ENCODE measurements at places on chromosomes 16 and 17.

- no peak for DNase-seq
Measured at GRCh38 chr16:19366391-19366790, 51.3 kb upstream of the TMC5 start.

GRCh38 chr16:55569025-55569424 lies 2.5 kb downstream of the CAPNS2 start:
- DNase-seq: no peak

DNA sequence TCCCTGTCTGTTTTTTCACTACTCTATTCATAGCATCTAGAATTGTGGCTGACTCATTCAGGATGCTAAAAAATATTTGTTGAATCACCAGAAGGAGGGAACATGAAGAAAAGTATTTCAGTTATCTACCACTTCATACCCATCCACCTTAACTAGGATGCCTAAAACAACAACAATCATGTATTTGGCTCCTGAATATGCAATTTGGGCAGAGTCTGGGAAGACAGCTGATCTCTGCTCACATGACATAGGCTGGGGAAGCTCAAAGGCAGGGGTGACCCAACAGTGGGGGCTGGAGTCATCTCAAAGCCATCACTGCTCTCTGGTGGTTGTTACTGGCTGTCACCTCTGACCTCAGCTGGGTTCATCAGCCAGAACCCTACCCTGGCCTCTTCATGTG lies 80.1 kb upstream of the RPL38 start:
- DNase-seq: no peak

GRCh38 chr17:42704490-42704836 lies 22.1 kb downstream of the CNTNAP1 start:
- DNase-seq: no peak

GRCh38 chr17:70375813-70376770 lies 206.8 kb downstream of the KCNJ2 start:
- no peak for DNase-seq

DNA sequence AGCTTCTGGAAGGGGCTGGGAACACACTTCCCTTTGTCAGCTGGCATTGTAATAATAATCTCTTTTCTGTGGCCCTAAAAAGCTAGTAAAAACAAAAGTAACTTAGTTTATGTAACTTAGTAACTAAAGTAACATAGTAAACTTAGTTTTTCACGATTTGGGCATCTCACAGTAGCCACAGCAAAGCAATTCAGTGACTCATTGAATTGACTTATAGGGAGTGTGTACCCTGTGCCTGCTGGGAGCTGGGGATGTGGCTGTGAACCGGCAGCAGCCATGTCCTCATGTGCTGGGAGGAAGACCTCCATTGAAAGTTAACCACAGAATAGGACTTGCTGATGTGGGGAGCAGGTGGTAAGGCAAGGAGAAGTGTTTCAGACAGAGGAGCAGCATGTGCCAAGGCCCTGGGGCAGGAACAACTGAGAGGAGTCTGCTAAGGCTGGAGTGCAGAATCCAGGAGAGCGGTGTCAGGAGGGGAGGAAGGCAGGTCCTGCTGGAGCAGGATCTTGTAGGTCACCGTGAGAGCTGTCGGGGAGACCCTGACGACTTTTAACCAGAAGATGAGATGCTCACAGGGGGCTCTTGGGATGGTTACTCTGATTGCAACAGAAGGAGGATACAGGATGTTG lies 112.8 kb downstream of the PLCG2 start:
- DNase-seq: no peak

DNA sequence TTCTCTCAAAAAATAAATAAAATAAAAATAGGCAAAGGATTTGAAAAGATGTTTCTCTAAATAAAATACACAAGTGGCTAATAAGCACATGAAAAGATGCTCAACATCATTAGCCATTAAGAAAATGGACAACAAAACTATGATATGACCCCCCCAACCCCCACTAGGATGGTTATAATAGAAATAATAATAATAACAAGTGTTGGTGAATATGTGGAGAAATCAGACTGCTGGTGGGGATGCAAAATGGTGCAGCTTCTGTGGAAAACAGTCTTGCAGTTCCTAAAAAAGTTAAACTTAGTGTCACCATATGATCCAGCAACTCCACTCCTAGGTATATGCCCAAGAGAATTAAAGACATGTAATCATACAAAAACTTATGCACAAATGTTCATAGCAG lies 9.0 kb upstream of the MYCBPAP start:
- DNase-seq: no peak

DNA sequence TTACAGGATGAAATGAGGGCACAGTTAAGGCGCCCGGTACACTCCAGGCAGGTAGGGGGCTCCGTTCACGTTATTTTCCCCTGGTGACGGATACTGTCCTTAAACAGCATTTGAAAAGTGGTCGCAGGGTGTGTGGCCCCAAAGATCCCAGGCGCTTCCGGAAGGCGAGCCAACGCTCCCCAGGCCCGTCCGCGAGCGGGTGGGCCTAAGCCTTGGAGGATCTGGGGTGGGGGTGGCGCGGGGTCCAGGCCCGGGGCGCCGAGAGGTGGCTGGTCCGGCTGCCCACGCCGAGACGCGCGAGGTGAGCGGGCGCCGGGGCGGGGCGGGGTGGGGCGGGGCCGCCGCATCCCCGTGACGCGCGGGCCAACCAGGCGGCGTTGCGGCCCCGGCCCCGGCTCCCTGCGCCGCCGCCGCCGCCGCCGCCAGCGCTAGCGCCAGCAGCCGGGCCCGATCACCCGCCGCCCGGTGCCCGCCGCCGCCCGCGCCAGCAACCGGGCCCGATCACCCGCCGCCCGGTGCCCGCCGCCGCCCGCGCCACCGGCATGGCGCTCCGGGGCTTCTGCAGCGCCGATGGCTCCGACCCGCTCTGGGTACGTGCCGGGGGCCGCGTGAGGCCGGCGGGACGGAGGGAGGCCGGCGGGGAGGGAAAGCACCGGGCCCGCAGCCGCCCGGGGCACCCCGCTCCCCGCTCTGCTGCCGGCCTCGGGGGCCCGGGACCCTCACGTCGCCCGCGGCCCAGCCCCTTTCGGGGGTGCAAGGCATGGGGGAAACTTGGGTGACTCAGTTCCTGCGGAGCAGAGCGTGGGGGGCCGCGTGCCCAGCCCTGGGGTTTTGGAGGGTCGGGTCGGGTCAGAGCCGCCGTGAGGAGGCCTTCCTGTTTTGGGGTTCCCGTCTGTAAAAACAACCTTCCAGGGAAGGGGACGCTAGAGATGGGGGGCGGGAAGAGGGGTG lies at the start of gene ABCC1:
Gene ABCC1, plus strand, starts transcription at position 407 of the 951 bp plus-strand sequence. Its CDS starts 136 bp downstream, at position 543.
- no peak for DNase-seq

- DNase-seq: no peak
Measured at GRCh38 chr17:37064956-37065355, 116.2 kb downstream of the AATF start.

DNA sequence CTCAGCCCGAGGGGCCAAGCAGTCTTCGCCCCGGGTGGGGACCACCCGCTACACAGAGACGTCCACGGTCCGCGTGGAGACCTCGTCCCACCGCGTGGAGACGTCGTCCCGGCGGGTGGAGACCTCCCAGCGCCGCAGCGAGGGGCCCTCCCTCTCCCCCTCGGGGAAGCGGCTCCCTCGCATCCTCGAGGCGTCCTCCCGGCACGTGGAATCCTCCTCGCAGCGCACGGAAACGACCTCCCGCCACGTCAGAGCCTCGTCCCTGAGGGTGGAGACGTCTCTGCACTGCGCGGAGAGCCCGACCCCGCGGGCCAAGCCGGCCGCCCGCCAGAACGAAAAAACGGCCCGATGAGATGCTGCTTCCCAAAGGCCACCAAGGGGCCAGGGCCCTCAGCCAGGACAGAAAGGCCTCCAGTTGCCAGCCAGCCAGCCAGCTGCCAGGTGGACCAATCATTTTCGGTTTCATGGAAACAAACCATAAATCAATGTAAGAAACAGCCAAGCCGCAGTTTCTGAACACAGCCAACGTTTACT lies 424 bp downstream of the C17orf100 start:
- no peak for DNase-seq

DNA sequence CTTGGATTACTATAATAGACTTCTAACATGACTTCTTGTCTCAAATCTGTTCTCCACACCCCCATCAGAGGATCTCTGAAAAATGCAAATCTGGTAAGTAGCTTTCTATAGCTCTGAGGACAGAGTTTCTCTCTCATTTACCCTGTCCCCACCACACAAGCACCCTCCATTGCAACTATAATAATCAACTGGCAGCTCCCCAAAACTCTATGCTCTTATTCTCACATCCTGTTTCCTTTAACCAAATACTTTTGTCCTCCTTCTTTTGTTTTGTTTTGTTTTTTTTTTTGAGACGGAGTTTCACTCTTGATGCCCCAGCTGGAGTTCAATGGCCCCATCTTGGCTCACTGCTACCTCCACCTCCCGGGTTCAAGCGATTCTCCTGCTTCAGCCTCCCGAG lies 73.4 kb downstream of the HELZ start:
- no peak for DNase-seq

DNA sequence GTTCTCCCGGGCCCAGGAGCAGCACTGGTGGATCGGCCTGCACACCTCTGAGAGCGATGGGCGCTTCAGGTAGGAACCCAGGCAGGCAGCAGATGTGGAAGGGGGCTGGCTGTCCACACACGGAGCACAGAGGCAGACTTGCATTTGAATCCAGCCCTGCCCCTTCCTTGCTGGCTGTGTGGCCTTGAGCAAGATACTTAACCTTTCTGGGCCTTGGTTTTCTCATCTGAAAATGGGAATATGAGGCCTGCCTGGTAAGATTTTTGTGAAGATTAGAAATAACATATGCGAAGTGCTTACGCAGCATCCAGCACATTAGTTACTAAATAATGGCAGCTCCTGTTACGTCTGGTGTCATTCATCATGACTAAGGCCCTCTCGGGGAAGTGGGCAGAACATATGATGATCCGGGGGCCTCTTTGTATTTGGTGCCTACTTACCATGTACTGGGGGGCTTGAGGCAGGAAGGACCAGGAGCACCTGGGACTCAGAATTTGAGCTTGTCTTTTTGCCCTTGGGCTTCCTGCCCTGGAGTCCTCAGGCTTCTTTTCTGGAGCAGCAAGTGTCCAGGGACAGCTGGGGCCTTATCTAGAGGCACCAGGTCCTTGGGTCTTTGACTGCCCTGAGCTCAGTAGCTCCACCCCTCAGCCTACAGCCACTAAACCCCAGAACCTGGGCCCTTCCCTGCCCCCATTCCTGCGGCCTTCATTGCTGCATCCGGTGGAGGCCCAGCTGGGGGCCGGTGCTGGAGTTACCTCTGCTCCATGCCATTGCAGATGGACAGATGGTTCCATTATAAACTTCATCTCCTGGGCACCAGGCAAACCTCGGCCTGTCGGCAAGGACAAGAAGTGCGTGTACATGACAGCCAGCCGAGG lies 53.8 kb downstream of the MRC2 start:
- DNase-seq: no peak

DNA sequence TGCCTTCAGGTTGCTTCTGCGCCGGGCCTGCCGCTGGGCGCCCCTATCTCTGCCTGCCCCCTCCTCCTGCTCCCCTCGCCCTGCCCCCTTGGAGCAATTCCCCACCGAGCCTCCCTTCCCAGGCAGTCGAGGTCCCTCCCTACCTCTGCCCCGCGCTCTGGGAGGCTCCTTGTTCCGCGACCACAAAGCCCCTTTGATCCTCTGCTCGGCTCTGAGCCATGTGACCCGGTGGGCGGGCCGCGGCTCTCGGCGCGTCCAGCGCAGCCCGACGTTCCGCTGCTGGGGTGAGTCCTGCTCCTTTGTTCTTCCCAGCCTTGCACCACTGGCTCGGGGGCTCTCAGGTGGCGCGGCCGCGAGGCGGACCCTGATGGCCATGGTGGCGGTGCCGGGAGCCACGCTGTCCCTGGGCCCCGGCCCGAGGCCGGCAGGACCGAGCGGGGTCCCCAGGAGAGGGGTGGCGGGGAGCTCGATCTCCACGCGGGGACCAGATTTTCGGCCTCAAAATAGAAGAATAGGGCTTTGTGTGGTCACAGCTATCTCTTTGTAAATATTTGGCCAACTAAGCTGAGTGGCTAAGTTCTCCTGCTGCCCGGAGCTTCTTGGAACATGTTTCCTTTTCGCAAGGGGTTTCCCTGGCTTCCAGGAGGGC lies 310.6 kb downstream of the SEC14L1 start:
- DNase-seq: no peak

DNA sequence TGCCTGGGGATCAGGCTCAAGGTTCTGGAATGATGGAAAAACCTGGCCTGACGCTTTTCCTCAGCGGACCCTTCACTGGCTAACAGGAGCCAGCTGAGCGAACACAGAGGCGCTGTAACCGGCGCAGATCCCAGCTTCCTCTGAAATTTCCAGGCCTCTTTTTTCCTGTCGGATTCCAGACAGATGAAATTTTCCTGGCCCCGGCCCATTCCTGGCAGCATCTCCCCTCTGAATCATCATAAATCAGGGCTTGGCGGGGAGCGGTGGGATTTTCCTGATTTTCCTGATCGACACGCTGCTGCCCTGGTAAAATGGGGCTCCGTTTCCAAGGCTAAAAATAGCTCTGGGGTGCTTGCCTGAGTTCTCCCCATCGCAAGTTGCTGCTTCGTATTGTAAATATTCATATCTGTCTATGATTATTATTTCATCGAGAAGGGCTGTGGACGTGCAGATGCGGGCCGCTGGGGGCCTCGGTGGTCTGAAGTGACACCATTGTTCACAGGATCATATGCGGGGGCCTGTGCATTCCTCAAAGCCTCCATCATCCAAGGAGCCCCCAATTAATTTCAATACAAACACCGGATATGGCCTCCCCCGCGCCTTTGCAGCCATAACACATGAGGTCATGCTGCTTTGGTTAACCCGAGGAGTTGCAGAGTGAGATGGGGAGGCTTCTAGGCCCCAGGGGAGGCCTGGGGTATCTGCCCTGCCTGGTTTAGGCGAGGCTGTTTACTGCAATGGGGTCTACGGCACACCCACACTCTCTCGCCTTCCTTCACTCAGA lies 45.8 kb upstream of the ETV4 start:
- no peak for DNase-seq

- no peak for DNase-seq
Measured at GRCh38 chr16:6335072-6335471, 997.6 kb upstream of the RBFOX1 start.

- DNase-seq: no peak
Measured at GRCh38 chr16:89658221-89658879, 714 bp downstream of the SPATA33 start.

- peak; percentile 61 for DNase-seq
Measured at GRCh38 chr17:76557368-76558197, 17.7 kb downstream of the PRCD start.

- DNase-seq: no peak
Measured at GRCh38 chr16:2208308-2208707, 2.4 kb downstream of the BRICD5 start.

GRCh38 chr17:42289611-42290181 lies 1.4 kb downstream of the STAT5A start:
- DNase-seq: no peak

DNA sequence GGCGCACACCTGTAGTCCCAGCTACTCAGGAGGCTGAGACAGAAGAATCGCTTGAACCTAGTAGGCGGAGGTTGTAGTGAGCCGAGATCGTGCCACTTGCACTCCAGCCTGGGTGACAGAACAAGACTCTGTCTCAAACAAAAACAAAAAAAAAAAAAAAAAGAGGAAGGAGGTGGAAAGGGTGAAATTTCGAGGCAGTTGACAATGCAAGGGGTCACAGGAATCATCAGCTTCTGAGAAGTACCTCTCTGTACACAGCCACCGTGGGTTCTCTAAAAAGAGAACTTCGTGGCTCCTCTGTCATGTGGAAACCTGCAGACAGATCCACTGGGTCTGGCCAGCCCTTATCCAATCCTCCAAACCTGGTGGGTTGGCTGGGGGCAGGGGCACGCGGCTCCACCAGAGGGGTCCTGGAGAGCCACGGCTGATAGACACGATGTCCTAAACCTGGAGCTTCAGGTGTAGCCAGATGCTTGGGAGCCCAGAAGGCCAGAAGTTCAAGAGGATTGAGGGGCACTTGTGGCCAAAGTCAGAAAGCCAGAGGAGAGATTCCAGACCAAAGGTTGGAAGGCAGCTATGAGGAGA lies 540 bp upstream of the CD300LF start:
- DNase-seq: no peak

- no peak for DNase-seq
Measured at GRCh38 chr16:85969159-85969558, 70.2 kb downstream of the IRF8 start.
